Osteocyte (in vitro differentiated cells): ENCODE measurements at places on chromosomes 7 and 10. TPM values are rescaled to one million over a fixed set of nuclear protein-coding genes. Genes with fewer than 3 reads are reported as not detected.

The FLNC gene
- total RNA-seq, result 26.9 and 28.6 TPM in 2 replicates

GRCh38 chr7:3162289-3162688 lies 118.6 kb upstream of the CARD11 start:
- DNase-seq, result no peak

- DNase-seq, result peak; percentile 91
These were observed 49.0 kb upstream of the BAMBI start for GRCh38 chr10:28628184-28628893.

The GPR146 gene
- 1.9 and 2.8 TPM in 2 replicates for total RNA-seq

- no peak for DNase-seq
These were observed 417.9 kb upstream of the LRGUK start for GRCh38 chr7:133709036-133709880.

The TFR2 gene
- total RNA-seq, result 0.19 and 0.31 TPM in 2 replicates

DNA sequence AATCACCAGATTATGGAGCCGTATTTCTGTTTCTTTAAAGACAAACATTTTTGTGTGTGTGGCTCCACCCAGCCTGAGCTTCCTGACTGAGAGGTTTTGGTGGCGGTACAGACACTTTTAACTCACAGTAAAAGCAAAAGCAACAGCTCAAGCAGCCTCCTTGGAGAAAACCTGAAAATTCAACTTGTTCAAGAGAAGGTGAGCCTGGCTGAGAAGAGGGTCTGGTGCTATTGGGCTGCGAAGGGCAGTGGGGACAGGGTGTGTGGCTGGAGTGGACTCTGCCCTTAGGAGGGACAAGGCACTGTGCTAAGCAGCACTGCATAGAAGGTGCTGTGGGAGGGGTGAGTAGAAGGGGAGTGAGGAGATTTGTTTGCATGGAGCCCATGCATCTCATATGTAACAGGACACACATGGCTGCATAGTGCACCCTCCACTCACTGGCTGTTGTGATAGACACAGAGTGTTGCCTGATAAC lies at the start of gene GIMAP7:
Gene GIMAP7, plus strand, starts transcription at position 125 of the 475 bp plus-strand sequence. CDS start 5,103 bp downstream, outside the sequence.
- DNase-seq, result no peak

The RAPGEF5 gene
- 0.21 and 0.27 TPM in 2 replicates for total RNA-seq

The FAM107B gene
- 40.7 and 47.4 TPM in 2 replicates for total RNA-seq

DNA sequence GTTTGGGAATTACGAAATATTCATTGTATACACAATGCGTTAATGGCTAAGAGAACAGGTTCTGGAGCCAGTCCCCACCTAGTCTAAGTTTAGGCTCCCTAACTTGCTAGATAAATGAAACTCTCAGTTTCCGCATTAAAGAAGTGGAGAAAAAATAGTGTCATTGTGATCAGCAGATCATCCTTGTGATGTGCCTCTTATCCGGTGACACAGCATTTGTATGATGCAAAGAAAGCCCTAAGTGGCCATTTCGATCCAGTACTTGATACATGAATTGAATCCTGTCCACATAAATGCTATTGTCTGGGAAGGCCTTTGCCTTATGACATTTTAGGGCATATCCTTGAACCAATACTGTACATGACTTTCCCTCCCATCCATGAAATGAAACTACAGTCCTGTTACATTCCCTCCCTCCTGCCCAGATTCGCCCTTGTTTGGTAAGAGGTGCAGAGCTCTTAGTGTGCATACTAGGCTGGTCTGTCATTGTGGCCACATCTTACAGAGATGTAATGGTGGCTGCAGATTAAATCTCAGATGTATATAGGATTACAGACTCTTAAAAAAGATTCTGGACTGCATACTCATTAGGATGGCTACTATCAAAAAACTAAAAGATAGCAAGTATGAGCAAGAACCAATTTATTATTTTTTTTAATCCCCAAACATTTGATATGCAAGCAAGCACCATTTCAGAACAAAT lies 80.9 kb downstream of the LRRC4 start:
- DNase-seq, result no peak

DNA sequence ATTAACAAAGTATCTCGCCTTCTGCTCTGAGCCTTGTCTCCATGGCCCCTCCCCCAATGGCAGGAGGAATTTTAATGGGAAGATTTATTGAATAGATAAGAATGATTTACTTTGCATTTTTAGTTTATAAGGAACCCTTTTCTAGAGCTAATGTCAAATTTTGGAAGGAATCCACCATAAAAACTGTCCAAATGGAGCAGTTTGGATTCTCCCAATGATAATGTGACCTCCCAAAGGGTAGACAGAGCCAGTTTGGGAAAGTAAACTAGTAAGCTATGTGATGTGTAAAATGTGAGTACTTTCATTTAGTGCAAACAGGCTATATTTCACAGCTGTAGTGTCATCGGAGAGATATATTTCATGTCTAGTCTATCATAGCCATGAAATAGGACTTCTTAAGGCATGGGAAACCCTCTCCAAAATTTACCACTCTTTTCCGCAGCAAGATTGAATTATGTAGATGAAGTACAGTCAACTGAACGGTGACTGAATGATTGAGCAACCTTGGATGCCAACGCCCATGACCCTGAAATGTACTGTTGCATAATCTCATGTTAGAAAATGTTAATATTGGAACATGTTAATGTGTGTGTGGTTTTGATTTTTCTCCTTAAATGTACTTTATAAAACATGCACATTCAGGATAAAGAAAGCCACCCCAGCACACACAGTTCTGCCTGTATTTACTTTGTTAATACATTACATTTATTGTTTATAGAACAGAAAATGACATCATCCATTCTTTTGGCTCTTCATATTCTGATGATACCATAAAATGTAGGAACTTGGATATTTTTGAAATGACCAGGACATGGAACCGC lies 140.6 kb downstream of the NRP1 start:
- DNase-seq, result no peak

DNA sequence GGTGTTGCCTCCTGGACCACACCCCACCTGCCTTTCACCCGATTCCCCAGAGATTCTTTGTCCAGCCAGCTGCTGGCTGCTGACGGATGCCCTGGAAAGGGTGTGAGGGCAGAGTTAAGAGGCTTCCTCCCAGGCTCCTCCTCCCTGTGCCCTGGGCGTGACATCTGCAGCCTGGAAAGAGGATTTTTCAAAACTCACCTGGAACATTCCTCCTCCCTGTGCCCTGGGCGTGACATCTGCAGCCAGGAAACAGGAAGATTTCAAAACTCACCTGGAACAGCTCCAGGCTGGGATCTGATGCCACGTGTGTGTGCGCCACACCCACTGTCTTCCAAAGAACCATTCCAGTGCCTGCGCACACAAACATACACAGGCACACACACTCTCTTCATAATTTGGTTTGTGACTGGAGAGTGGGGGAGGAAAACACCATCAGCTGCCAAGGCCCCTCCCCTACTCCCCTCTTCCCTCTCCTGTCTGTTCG lies 5.2 kb downstream of the MARVELD1 start:
- no peak for DNase-seq

DNA sequence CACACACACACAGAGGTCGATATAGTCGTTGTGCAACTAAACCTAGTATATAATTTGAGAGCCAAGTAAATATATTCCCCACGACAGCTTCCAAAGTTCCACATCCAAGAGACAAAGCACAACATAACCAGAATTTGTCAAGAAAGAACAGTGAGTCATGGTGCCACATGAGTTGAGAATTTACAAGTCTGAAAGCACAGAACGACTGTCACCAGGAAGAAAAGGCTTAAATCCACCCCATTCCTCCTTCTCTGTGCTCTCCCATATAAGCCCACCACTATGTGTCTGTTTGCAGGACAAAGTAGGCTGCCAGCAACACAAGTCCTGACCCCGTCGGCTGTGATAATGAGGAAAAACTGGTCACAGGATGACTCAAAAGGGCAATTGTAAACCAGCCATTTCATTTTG lies 32.8 kb downstream of the GSAP start:
- no peak for DNase-seq

The CRHR2 gene
- total RNA-seq, result not detected in 2 replicates

The GIMAP6 gene
- total RNA-seq, result not detected in 2 replicates

GRCh38 chr7:30465811-30466180 lies 12.8 kb downstream of the NOD1 start:
- no peak for DNase-seq

DNA sequence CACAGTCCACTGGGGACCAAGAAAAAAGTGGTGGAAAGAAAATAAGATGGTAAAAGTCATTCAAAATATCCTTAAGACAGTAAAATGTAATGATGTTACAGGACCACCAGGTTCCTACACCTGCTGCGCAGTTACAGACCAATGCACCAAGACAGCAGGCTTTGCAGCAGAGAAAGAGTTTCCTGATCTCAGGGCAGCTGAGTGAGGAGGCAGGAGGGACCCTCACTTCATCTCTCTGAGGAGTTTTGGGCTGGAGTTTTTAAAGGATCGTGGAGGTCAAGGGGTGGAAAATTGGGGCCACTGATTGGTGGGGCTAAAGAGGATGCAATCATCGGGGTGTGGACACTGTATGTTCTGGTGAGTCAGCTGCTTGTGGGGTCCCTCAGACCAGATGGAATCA lies 100.0 kb downstream of the BMS1 start:
- DNase-seq, result no peak

The CUBN gene
- 1.4 and 1.7 TPM in 2 replicates for total RNA-seq

DNA sequence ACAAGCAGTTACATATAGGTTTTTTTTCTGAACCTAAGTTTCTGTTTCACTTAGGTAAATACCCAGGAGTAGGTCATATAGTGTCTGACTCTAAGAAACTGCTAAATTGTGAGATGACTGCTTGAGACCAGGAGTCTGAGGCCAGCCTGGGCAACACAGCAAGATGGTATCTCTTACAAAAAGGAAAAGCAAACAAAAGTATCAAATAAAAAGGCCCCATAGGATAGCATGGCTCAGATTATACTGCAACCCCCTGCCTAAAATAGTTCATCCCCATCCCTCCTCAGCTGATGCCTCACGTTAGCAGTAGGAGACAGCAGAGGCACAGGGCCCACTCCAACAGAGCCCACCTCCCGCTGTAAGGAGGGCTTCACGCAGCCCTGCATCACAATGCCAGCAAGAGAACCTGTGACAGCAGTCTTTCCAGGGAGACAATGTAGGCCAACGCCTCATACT lies 90.3 kb downstream of the SRPK2 start:
- DNase-seq, result no peak

DNA sequence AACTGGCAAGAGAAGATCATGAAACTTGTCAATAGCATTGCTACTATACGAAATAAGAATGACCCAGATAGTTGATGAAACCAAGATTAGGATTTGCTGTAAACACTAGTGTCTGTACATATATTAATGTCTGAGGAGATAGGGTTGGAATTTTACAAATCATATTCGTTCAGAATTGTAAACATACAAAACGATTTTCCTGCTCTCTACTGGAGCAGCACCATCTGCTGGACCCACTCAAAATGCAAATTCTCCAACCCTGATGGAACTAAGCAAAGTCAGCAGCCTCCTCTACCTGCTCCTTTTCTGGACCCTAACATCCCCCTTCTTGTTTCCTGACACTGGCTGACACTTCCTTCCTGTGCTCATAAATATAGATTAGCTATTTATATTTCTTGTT lies 29.4 kb upstream of the SGMS1 start:
- DNase-seq, result no peak

The CISD1 gene
- 29.9 and 30.5 TPM in 2 replicates for total RNA-seq

DNA sequence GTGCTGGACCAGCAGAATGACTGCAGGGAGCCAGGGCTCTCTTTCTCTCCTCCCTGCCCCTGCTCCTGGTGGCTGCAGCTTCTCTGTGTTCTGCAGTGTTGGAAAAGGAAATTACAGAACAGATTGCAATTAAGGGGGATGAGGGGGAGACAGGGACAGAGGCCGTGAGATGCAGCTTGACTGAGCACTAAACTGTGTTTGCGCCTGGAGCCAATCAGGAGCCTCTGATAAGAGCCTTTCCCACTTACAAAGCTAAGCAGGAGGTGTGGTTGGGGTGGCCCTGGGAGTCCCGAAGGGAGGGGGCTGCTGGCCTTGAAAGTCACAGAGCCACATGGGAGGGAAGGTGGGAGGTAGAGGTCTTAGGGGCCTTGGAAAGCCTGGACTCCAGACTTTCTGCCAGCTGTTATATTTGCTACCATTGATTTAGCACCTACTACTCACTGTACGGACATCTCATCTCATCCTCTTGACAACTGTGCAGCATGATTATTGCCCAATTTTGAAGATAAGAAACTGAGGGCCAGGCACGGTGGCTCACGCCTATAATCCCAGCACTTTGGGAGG lies 26.7 kb downstream of the TRIM8 start:
- DNase-seq, result no peak

GRCh38 chr10:128907155-128907941 lies 559.7 kb upstream of the MGMT start:
- peak; percentile 49 for DNase-seq

DNA sequence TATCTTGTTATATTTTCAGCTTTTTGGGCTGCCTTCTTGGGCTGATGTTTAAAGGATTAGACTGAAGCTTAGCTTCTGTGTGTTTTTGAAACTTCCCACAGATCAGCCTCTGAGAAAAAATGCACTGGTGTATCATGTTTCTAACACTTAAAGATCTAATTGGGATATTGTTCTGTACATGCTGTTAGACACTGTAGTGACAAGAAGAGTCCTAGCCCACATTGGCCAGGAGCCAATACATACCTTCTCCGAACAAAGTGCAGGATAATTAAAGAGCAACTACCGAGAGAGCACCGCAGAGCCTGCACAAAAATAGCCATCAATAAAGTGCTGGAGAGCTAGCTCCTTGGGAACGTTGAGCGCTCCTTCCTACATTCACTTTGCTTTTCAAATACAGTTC lies 289.4 kb upstream of the SP8 start:
- DNase-seq, result no peak

- DNase-seq, result no peak
These were observed 462.7 kb downstream of the SUGCT start for GRCh38 chr7:40597517-40597916.

DNA sequence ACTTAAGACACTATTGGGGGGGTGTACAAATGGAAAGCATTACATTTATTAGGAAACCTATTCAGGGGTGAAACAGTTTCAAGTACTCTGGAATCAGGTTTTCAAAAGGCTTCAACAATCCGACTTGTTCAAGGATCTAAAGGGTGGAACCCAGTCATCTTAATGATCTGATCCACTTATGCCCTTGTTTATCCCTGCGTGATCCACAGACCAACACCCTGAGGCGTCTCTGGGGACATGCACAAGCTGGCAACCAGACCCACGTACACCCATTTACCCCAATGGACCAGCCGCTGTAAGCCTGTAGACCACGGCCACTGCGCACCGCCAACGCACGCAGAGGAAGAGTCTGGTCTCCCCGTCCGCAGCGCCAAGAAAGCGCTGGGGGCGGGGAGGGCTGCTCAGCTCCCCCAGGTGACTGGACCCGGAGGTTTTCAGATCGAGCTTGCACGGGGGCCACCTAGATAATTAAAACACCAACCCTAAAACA lies 13.4 kb downstream of the HNRNPF start:
- no peak for DNase-seq

The FAM237B gene
- total RNA-seq, result not detected in 2 replicates

The RBP4 gene
- 0.56 and 0.63 TPM in 2 replicates for total RNA-seq

The DYDC2 gene
- total RNA-seq, result not detected in 2 replicates

The RTKN2 gene
- total RNA-seq, result 1.9 and 2.4 TPM in 2 replicates

The EZH2 gene
- 13.0 and 14.9 TPM in 2 replicates for total RNA-seq
